Suprapubic skin (tissue), 4 donors: ENCODE measurements at places on chromosomes 3 and 15. TPM values are rescaled to one million over a fixed set of nuclear protein-coding genes. Genes with fewer than 3 reads are reported as not detected.

The OXSM gene
- 5.8 TPM for total RNA-seq

The XCR1 gene
- total RNA-seq, result 1.9 TPM

The CLDN1 gene
- 822 TPM for total RNA-seq

The FAM3D gene
- total RNA-seq, result 1.2 TPM

DNA sequence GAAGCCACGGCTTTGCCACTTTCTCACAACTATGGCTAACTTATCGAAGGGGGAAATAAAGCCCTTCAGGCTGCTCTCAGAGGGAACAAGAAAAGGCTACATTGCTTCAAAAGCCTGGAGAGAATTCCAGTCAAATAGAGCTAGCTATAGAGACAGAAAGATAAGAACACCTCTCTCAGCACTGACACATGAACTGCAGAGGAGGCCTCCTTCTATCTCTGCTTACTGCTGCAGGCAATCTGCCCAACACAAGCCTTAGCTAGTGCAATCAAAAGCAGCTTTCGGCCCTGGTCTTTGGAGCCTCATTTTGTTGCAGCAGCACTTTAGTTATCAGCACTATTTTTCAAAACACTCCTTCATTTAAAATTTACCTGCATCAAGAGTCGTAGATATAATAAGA, 118.4 kb upstream of the ROBO1 start:
- H3K4me3 ChIP-seq, result no peak overlapping the region
- no peaks in the 10 kb centered on the region for H3K36me3 ChIP-seq
- H3K27ac ChIP-seq, result no peak overlapping the region

GRCh38 chr3:37290551-37290950, 116.2 kb upstream of the LRRFIP2 start:
- no peak overlapping the region for H3K27ac ChIP-seq
- peaks cover 40% of the 10 kb centered on the region for H3K36me3 ChIP-seq
- H3K4me1 ChIP-seq, result peaks cover under 1% of the 10 kb centered on the region
- H3K27me3 ChIP-seq, result no peaks in the 10 kb centered on the region
- H3K4me3 ChIP-seq, result no peak overlapping the region
- no peak for DNase-seq

DNA sequence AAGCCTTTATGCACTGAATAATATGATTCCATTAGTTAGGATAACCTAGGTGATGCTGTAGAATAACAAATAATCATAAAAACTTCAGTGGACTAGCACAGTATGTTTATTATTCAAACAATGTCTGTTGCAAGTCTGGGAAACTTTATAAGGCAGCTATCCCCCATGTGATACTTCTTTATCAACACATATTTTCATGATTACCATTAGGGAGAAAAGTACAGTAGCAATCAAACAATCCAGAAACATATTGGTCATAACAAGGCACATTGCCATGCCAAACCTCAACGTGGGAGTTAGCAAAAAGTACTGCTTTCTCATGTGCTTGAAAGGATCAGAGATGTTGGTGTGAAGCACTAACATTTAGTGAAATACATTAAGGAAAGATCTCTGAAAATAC, 35.5 kb downstream of the EOMES start:
- H3K36me3 ChIP-seq, result no peaks in the 10 kb centered on the region
- no peak for DNase-seq
- H3K27ac ChIP-seq, result no peak overlapping the region

DNA sequence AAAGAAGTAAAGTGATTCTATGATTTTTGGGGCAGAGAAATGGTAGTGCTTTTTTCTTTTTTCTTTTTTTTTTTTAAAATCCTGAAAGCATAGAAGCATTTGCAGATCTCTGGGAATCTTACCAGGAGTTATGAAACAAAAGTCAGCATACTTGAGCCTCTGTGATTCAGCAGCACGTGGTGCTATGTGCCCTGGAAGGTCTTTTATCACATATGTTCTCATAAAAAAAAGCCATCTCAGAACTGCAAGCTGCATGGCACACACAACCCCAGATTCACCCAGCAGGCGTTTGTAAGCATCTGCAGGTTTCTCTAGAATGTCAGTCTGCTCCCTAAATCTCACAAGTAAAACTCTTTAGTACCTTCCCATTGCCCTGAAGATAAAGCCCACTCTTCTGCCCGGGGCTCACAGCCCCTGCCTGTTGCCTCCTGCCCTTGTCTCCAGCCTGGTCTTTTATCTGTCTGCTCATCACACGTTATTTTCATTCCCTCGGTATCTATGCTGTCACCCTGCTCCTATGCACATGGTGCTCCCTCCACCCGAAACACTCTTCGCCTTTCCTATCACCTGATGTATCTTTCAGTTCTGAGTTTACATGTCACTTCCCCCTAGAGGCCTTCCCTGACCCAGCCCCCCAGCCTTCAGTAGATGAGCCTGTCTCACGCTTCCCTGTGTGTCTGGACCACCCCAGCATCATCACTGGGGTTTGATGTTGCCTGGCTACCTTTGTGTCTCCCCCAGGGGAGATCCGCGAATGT, 72.4 kb downstream of the CHDH start:
- no peaks in the 10 kb centered on the region for H3K36me3 ChIP-seq
- no peak overlapping the region for H3K27ac ChIP-seq
- H3K4me3 ChIP-seq, result no peak overlapping the region
- H3K27me3 ChIP-seq, result no peaks in the 10 kb centered on the region
- DNase-seq, result no peak
- H3K4me1 ChIP-seq, result peaks cover 20% of the 10 kb centered on the region

GRCh38 chr3:197015790-197016736, 13.6 kb downstream of the MELTF start:
- DNase-seq, result no peak
- no peak overlapping the region for H3K4me3 ChIP-seq
- H3K27me3 ChIP-seq, result no peaks in the 10 kb centered on the region
- H3K27ac ChIP-seq, result no peak overlapping the region
- H3K36me3 ChIP-seq, result no peaks in the 10 kb centered on the region

- H3K4me3 ChIP-seq, result no peak overlapping the region
- peak; percentile 37 for DNase-seq
- H3K27me3 ChIP-seq, result no peaks in the 10 kb centered on the region
- H3K27ac ChIP-seq, result no peak overlapping the region
Observed at GRCh38 chr3:183579967-183580900, 24.7 kb upstream of the KLHL6 start.

DNA sequence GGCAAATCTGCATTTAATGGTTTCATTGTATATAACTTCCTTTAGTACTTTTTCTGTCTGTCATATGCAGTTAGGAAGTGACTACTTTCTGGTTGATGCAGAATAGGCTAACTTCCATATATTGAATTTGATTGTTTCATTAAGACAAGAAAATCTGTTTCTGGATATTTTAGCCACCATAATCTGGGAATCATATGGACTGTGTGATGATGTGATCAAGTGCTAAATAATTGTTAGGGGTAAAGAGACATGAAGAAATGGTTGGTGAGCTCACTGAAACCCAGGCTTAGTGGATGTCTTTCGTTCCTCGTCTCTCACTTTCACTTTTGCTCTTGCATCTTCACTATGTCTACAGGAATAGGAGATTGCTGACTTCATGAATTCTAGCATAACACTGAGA, 3.5 kb upstream of the MNS1 start:
- no peaks in the 10 kb centered on the region for H3K36me3 ChIP-seq
- no peaks in the 10 kb centered on the region for H3K27me3 ChIP-seq
- H3K4me1 ChIP-seq, result peaks cover 13% of the 10 kb centered on the region
- DNase-seq, result no peak
- H3K27ac ChIP-seq, result no peak overlapping the region
- H3K4me3 ChIP-seq, result peak overlapping the region; percentile 14

- H3K4me1 ChIP-seq, result peaks cover 12% of the 10 kb centered on the region
- no peaks in the 10 kb centered on the region for H3K27me3 ChIP-seq
- no peak overlapping the region for H3K4me3 ChIP-seq
- H3K36me3 ChIP-seq, result no peaks in the 10 kb centered on the region
Observed at GRCh38 chr15:39199076-39199475, 381.8 kb upstream of the THBS1 start.

GRCh38 chr15:83652626-83653204, 1.2 kb upstream of the ADAMTSL3 start:
- H3K27me3 ChIP-seq, result peaks cover 47% of the 10 kb centered on the region
- DNase-seq, result no peak
- no peak overlapping the region for H3K27ac ChIP-seq
- no peak overlapping the region for H3K4me3 ChIP-seq
- no peaks in the 10 kb centered on the region for H3K36me3 ChIP-seq
- peaks cover 23% of the 10 kb centered on the region for H3K4me1 ChIP-seq

GRCh38 chr3:40337136-40338108, 27.9 kb downstream of the EIF1B start:
- no peaks in the 10 kb centered on the region for H3K27me3 ChIP-seq
- DNase-seq, result no peak
- H3K4me3 ChIP-seq, result no peak overlapping the region
- H3K27ac ChIP-seq, result no peak overlapping the region
- H3K36me3 ChIP-seq, result no peaks in the 10 kb centered on the region
- no peaks in the 10 kb centered on the region for H3K4me1 ChIP-seq

DNA sequence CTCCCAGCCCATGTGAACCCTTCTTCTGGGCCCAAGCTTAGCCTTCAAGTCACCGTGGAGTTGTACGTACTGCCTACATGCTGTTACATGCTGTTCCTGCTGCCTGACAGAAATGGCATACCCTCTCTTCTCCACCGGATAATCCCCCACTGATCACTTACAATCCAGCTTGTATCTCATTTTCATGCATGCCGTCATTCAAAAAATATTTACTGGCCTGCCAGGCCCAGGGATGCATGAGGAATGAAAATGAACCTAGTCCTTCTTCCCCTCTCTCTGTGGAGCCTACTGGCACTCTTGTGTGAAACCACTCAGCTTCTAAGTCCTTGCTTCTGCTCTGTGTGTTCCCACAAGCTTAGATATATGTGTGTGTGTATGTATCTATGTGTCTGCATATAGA, 60.6 kb downstream of the WNT5A start:
- H3K36me3 ChIP-seq, result no peaks in the 10 kb centered on the region
- no peak for DNase-seq
- no peaks in the 10 kb centered on the region for H3K4me1 ChIP-seq
